Osteoblast (primary cell): ENCODE measurements at places on chromosomes 1 and 21. TPM values are rescaled to one million over a fixed set of nuclear protein-coding genes. Genes with fewer than 3 reads are reported as not detected.

The UBL4B gene
- 1.1 and 1.8 TPM in 2 replicates for total RNA-seq

- peak; percentile 75 for DNase-seq
Observed at GRCh38 chr21:46552865-46553379, 52.0 kb downstream of the S100B start.

The F13B gene
- total RNA-seq, result under 0.01 TPM in 1 of 2 replicates, not detected in the other

DNA sequence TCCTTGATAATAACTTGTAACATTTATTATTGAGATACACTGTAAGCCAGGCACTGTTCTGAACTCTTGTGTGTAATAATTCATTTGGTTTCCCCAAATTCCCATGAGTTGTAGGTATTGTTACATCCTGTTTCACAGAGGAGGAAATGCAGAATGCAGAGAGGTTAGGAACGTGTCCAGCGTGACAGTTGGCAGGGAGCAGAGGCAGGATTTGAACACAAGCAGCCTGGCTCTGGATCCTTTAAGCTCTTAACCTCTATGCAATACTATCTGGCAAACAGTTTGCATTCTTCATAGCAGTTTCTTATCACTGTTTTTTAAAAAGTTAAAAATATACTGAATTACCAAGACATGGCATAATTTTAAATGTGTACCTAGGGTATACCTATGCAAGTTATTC lies 30.5 kb downstream of the EEIG2 start:
- no peak for DNase-seq

GRCh38 chr21:21383126-21383525 lies 384.9 kb downstream of the NCAM2 start:
- no peak for DNase-seq

- DNase-seq, result no peak
Observed at GRCh38 chr1:7562729-7563605, 208.1 kb upstream of the VAMP3 start.

GRCh38 chr1:205519541-205520131 lies 15.2 kb downstream of the CDK18 start:
- DNase-seq, result peak; percentile 66

GRCh38 chr1:151606384-151606783 lies 5.5 kb upstream of the SNX27 start:
- DNase-seq, result no peak

DNA sequence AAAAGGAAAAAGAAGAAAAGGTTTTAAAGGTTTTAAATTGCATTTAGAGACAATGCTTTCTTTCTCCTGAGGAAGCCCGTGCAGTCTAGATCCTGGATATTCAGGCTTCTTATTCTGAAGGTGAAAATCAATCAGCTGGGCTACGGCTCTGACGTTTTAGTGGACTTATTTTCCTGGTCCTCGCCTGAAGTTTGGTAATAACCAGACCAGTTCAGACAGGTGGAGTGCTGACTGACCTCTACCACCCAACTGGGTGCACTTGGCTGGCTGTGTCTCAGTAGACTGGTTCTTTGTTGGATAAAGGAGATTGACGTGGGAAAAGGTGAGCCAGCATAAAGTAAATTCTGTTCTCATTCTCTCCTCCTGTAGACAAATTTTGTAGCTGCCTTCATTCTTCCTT lies 7.2 kb upstream of the ATP1A1 start:
- DNase-seq, result no peak

DNA sequence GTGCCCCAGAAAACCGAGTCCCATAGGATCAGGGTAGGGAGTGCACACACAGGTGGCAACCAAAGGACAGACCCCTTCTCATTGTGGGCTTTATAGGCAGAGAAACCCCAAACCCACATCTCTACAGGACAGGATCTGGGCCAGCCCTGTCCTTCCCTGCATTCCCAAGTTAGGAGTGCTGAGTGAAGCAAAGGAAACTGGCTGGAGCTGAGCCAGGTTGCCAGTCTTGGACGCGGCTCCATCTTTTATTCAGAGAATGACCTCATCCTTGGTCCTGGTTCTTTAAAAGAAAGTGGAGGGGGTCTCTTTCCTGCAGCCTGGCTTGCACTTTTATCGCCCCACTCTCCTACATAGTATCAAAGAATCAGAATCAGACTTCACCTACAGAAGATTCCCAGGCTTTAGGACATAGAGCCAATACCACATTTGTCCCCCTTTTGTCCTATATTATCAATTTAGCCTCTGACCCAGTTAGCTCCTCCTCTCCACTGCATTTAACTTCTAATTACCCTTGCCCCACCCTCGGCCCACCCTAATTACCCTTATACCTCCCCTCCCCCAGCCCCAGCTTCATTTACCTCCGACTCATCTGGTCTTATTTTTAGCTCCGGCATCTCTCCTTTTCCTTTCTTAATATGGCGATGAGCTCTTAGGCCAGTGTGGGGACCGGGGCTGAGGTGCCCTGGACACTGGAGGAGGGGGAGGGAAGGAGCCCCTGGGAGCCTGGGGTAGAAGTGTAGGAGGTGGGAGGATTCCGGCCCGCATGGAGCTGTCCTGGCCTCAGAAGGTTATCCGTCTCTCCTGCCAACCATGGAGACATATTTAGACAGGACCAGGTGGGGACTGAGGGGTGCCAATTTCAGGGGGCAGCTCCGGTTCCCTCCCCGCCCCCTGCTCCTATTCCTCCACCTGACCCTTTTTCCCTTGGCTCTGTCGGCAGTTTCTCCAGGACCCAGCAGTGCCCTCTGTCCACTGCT lies at the start of gene CASQ1:
CASQ1 (plus strand) TSS at position 927 of the 977 bp plus-strand sequence. CDS start 177 bp downstream, outside the sequence.
- DNase-seq, result no peak

GRCh38 chr1:228341450-228341813 lies 65.2 kb downstream of the TRIM11 start:
- peak; percentile 65 for DNase-seq

- DNase-seq, result no peak
Observed at GRCh38 chr21:33802481-33802880, 113.1 kb downstream of the ATP5PO start.

GRCh38 chr1:219692981-219693380 lies 80.1 kb upstream of the ZC3H11B start:
- DNase-seq, result no peak

DNA sequence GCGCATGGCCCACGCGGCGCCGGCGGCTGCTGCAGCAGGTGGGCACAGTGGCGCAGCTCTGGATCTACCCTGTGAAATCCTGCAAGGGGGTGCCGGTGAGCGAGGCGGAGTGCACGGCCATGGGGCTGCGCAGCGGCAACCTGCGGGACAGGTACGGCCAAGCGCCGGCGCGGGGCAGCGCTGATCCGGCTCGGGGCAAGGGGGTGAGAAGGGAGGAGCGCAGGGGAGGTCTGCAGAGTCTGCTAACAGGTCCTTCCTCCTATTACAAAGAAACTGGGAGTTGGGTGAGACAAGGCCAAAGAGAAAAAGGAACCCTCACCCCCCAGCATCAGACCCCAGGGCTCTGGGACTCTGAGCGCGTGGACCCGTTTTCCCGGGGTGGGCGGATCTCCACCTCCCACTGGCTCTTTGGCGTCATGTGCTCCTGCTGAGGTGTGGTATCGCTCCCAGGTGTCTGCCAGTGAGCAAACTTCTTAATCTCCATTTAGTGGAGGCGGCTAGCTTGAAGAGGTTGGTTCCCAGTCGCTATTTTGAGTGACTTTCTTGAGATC lies 431 bp downstream of the MTARC1 start:
- peak; percentile 62 for DNase-seq

DNA sequence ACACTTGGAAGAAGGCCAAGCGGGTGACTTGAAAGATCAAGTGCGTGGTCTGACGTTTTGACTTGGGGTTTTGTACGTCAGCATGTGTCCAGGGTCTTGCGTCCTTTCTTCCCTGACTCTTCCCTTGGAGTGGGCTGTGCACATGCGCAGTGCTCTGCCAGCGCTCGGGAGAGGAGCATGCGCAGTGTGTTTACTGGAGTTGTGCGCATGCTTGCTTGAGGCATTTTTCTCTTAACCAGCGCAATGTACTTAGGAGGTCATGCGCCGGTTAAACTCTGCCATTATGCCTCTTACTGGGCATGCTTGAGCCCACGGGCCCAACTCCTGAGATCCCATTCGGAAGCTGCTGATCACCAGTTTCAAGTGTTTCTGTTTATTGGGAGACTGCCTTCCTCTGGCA lies 242.5 kb upstream of the AJAP1 start:
- DNase-seq, result no peak

- DNase-seq, result peak; percentile 86
Observed at GRCh38 chr1:67883069-67883468, 49.8 kb upstream of the GNG12 start.

The OR2T4 gene
- not detected in 2 replicates for total RNA-seq

The GLMP gene
- 118 and 137 TPM in 2 replicates for total RNA-seq

The THEM5 gene
- total RNA-seq, result not detected in 2 replicates

- peak; percentile 77 for DNase-seq
Observed at GRCh38 chr1:234778221-234779159, 168.5 kb upstream of the IRF2BP2 start.

The NOS1AP gene
- under 0.01 TPM in 1 of 2 replicates, not detected in the other for total RNA-seq

GRCh38 chr1:84255582-84255981 lies 45.9 kb upstream of the SAMD13 start:
- no peak for DNase-seq

GRCh38 chr1:184164536-184164935 lies 113.0 kb downstream of the TSEN15 start:
- DNase-seq, result peak; percentile 29

DNA sequence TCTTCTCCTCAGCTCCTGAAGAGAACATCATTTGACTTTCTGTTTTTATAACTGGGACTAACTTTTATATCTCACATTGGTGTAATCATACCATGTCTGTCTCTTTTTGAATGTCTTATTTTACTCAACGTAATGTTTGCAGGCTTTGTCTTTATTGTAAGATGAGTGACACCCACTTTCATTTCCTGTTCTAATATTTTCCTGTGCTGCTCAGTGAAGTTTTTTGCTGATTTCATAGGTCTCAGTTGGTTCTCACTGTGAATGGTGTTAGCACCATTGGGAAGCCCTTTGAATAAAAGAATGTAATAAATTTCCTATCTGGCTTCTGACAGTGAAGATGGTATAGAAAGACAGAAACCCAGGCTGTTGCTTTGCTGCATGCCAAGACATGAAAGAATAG lies 84.0 kb downstream of the RAVER2 start:
- no peak for DNase-seq

The AGBL4 gene
- total RNA-seq, result not detected in 2 replicates

GRCh38 chr1:192327997-192328396 lies 11.2 kb downstream of the RGS21 start:
- no peak for DNase-seq

The GPR52 gene
- 1.4 and 2.4 TPM in 2 replicates for total RNA-seq

GRCh38 chr1:117370071-117370470 lies 2.8 kb downstream of the MAN1A2 start:
- DNase-seq, result no peak

The NFASC gene
- 28.6 and 36.9 TPM in 2 replicates for total RNA-seq

The CHI3L2 gene
- 2.4 and 2.9 TPM in 2 replicates for total RNA-seq

GRCh38 chr21:27812279-27812678 lies 845.4 kb upstream of the ADAMTS5 start:
- DNase-seq, result no peak

The SH3D21 gene
- 1.8 and 2.2 TPM in 2 replicates for total RNA-seq

DNA sequence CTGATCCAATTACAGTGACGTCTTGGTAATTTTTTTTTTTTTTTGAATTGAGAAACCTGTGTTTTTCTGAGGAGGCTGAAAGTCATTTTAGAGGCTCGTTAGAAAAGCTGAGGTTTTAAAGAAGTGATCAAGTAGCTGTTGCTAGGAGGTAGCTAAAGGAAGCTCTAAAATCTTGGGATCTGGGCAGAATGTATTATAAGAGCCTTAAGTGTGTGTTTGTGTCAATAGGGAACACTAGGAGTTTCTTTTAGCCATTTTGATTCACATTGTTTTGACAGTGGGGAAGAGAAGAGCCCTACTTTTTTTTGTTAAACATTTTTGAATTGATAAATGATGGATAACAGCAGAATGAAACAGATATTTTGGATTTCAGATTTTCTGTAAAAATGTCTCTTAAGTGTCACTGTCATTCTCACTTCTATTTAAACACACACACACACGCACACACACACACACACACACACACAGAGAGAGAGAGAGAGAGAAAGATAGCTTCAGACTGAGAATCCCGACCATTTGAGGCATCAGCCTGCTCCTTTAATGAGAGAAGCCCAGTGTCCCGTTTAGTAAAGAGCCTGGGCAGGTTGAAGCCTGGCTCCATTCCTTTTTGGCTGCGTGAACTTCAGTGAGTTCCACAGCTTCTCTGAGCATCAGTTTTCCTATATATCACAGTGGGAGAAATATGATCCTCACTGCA lies 79.1 kb upstream of the GPR88 start:
- DNase-seq, result no peak

DNA sequence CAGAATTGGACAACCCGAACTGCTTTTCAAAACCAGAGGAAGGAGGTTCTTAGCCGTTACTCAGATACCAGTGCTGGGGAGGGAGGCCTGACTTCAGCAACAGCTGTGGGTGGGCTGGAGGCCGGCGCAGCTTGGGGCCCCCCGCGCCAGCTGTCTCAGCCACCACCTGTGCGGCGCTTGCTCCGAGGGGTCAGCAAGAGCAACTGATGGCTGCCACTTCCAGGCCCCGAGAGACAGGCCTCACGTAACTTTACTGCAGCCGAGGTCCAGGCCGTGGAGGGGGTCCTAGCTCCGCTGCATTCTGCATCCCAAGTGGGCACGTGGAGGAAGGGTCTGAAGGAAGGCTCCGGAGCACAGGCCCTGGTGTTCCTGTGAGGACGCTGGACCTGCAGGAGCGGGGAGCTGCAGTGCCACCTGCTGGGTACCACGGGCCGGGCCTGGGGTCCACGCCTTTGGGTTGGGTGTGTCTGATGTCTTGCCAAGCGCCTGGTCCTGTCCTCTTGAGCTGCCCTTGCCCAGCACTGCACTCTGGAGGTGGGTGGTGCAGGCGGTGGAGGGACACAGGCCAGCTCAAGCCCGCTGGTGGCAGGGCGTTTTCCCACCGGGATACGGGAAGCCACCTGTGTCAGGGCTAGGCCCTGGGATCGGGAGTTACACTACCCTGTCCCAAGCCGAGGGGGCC lies 9.8 kb downstream of the THAP3 start:
- DNase-seq, result peak; percentile 90

DNA sequence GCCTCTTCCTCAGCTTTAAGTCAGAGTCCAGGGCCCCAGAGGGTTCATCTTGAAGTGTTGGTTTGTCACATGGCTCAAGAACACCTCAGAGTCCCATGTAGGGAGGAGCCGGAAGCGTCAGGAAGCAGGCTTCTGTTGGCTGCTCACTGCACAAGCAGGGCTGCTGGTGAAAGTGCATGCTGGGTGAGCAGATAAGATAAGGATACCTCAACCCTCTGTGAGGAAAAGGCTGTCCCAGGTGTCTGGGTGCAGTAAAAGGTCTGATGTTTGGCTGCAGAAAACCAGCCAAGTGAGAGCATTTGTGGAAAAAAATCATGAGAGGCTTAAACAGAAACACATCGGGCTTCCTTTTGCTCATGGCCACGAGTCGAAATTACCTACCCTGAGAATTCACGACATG lies 6.2 kb upstream of the TEX35 start:
- peak; percentile 68 for DNase-seq

- DNase-seq, result no peak
Observed at GRCh38 chr1:79207331-79207730, 200.8 kb upstream of the ADGRL4 start.

DNA sequence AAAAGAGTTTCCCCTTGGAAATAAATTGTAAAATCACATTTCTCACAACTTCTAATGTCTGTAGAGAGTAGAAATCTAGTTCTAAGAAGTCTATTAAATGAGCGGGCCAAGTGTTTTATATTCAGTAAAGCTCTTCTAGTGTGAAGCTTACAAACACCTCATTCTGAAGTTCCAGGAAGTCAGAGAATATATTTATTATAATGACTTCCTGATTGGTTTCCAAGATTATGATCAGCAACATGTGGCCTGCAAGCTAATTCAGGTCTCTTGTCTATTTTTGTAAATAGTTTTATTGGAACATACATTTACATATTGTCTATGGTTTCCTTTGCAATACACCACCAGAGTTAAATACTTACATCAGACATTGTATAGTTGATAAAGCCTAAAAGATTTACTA lies 603.9 kb downstream of the AMY1C start:
- DNase-seq, result no peak
